AG09319 (cell line): ENCODE measurements at places on chromosomes 12 and 14.

GRCh38 chr14:88324930-88325329, 1.9 kb upstream of the KCNK10 start:
- DNase-seq: no peak

DNA sequence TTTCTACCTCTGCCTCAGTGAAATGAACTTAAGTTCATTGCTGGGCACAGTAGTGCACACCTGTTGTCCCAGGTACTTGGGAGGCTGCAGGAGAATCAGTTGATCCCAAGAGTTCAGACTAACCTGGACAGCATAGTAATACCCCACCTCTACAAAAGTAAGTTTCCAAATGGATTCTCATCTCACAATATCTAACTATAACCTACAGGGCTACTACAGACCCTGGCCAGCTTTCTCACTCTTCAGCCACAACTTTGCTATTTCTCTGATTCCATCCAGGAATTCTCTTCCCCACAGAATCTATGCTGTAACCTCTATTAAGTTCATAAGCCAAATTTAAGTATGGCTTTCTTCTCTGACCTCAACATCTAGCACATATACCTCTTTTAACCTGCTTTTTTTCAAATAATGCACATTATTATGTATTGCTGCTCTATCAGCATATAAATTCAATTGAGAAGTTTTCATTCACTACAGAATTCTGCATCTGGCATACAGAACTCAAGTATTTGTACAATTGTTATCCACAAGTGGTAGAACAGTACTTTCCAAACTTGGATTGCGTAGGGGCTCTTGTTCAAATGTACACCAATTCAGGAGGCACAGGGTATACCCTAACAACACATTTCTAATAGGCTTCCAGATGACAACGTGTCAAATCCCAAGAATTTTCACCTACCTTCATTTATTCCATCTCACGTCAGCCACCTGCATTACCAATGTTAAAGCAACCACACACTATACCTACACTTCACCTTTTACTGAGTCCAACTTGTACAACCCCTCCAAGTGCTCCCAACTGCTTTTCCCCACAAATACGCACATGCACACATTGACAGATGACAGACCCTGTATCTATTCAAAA, 3.8 kb downstream of the RPS29 start:
- no peak for DNase-seq

GRCh38 chr12:109981311-109981710, 14.9 kb downstream of the GIT2 start:
- DNase-seq: no peak

DNA sequence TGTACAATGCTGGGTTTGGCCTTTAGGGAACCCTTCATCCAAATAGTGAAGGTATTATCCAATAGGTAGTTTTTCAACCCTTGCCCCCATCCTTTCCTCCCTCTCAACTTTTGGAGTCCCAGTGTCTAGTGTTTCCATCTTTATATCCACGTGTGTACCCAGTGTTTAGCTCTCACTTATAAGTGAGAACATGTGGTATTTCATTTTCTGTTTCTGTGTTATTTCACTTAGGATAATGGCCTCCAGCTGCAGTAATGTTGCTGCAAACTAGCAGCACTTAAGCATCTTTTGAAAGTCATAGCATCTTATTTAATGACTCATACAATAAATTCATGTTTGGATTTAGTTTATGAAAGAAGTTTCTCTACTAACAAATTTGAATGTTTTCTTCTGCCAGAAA, 442.5 kb downstream of the NELL2 start:
- no peak for DNase-seq

GRCh38 chr14:84891404-84891803, 638.5 kb upstream of the FLRT2 start:
- DNase-seq: no peak

DNA sequence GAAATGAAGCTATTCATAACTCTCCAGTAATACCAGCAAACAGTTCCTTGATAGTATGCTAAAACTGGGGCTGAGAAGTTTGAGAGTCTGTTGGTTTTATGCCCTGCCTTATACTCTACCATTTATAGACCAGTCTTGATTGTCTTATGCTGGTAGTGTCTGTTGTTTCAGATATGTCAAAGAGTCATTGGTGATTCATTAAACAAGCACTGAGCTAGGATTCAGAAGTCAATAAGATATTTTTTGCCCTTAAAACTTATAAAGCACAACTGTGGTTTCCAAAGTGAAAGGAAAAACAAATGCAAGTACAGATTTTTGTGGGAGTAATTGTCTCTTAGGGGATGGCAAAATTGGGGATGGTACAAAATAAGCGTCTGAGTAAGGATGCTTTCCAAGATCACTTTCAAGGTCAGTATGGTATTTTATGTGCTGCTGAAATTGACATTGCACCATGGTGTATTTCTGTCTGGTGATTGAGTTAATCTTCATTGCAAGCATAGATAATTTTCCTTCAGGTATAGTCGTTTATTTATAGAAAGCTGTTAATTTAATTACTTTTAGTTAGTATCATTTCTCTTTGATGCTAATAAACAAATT, 289.5 kb upstream of the E2F7 start:
- DNase-seq: no peak

GRCh38 chr12:29762637-29763300, 21.0 kb downstream of the TMTC1 start:
- DNase-seq: no peak

- DNase-seq: no peak
Observed at GRCh38 chr14:61388173-61388975, 67.0 kb downstream of the PRKCH start.

- DNase-seq: no peak
Observed at GRCh38 chr14:31988244-31988643, 88.9 kb upstream of the ARHGAP5 start.

DNA sequence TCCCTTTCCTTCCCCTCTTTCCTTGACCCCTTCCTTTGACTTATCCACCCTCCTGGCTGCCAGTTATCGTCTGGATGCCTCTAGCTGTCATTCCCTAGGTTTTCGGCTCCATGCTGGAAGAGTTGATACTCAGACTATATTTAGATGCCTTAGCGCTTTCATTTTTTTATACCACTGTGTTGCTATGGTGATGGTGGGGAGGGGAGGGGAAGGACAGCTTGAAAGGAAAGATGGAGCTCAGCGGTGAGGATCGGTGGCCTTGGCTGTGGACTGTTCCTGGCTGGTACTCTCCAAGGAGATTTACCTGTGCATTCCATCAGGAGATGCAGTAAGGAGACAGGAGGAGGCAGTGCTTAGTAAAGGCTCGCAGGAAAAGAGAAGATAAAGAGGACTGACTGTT, 108.7 kb downstream of the SLC8A3 start:
- DNase-seq: no peak

DNA sequence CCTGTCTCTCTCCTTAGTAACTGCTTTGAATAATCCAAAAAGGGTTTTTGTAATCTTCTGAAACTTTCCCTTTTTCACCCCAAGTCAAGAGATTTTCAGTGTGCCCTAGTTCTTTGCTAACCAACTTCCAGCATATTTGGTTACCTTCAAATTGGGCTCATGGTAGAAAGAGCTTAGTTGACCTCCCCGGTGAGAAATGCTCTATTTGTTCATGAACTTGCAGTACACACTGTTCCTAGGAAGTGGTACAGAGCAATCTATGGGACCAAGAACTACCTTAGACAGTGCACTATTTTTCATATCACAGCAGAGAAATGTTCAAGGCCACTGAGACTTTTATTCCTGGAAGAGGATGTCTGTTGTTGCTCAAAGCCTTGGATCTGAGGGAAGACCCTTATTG, 1.7 kb downstream of the USP5 start:
- DNase-seq: no peak

DNA sequence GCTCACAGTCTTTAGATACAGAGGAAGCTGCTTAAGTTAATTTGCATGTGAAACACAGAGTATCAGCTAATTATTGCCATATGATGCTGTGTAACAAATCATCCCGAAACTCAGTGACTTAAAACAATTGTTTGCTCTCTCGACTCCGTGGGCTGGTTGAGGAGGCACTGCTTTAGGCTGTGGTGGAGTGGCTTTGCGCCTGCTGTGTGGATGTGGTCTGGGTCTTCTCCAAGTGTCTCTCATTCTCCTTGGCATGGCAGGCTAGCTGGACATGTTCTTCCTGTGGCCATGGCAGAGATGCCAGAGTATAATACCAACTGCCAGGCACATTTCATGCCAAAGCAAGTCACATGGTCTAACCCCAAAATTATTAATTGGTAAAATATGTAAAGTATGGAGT, 40.9 kb downstream of the PELI2 start:
- DNase-seq: no peak

DNA sequence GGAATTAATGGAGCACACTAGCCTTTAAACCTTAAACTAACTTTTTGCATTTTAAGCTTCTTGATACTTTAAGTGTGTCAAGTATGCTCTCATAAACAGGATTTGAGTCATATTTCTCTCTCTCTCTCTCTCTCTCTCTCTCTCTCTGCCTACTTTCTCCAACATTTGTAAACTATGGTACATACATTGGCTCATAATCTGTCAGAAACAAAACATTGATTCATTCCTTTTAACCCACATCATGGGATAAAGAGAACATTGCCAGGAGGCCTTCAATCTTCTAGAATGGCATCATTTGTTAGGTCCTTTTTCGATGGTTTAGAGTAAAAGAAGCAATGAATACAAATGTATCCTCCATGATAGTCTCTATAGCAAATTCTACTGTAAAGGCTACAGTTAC, 81.6 kb upstream of the RERGL start:
- no peak for DNase-seq

DNA sequence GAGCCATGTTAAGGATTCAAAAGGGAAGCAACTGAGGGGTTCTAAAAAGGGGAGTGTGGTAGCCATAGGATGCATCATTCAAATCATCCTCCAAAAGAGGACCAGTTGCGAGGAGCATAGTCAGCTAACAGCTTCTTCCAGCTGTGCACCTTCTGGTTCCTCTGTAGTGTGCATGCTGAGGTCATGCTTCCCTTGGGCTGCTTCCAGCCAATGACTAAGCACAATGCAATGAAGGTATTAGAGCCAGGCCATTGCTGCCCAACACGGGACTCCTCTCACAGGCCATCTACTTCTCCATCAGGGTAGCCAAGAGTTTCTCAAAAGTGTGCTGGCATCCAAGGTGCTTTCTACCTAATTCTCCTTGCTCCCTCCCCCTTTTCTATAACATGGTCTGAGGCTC, 69.2 kb upstream of the ARID2 start:
- no peak for DNase-seq

GRCh38 chr14:101961011-101961721, 3.2 kb upstream of the DYNC1H1 start:
- peak; percentile 49 for DNase-seq

- DNase-seq: no peak
Observed at GRCh38 chr12:19614601-19615383, 175.5 kb downstream of the AEBP2 start.

GRCh38 chr12:62899568-62900390, 35.2 kb downstream of the PPM1H start:
- DNase-seq: no peak

GRCh38 chr14:67641902-67642749, 22.4 kb downstream of the ARG2 start:
- no peak for DNase-seq

DNA sequence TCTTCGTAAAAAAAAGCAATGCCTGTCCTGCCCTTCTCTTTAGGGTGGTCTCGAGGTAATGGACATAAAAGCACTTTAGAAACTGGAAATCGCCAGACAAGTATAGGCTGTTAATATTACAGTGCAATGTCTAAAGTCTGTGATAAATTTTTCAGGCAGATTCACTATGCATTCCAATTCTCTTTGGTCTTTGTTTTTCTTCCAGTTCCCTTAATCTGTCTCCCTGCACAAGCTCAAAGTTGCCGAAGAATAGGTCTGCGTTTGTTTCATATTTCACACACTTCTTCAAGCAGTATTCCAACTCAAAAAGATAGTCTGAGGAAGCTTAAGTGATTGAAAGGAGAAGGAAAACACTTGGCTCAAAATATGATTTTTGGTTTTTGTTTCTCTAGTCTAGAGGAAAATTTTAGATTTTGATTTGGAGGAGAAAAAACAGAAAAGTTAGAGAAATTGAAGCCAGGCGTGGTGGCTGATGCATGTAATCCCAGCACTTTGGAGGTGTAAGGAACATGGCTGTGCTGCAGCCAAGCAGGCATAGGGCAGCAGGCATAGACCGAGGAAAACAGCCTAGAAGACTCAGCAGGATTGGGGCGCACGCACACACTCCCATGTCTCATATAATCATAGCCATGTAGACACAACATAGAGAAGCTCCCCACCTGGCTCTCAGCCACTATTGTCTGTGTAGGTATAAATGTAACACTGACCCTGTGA, 96.2 kb upstream of the TMPO start:
- no peak for DNase-seq

GRCh38 chr14:102209224-102209966, 69.7 kb downstream of the WDR20 start:
- DNase-seq: no peak

- DNase-seq: no peak
Observed at GRCh38 chr12:111757361-111758119, 9.2 kb upstream of the ALDH2 start.

- DNase-seq: no peak
Observed at GRCh38 chr12:130620756-130621155, 95.3 kb downstream of the RIMBP2 start.

DNA sequence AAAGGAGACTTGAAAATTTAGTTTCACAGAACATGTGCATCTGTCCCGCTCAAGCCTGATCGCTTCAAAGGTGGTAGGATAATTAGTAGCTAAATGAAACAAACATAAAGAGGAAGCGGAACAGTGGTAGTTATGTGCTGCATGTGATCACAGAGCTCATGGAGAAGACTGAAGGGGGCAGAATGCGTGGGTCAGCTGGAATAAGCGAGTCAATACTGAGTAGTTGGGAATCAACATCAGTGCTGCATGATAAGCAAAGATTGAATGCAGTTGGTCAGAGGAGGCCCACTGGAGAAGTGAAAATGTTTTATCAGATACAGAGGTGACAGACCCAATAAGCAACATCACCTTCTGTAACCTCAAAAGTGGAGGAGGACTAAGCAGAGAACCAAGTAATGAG, 95.1 kb upstream of the RFX4 start:
- DNase-seq: no peak

DNA sequence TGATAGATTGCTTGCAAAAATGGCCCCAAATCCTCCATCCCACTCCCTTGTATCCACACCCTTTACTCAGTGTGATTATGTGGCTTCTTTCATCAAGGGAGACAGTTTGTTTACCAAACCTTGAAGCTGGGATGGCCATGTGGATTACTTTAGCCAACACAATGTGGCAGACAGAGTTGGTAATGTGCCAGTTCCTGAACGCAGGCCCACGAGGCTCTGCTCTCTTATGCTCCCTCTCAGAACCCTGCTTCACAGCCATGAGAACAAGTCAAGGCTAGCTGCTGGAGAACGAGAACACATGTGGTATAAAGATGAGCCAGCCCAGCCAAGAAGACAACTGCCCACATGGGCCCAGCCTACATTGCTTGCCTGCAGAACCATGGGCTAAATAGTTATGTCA, 162.3 kb downstream of the NDUFA12 start:
- DNase-seq: no peak

- DNase-seq: no peak
Observed at GRCh38 chr12:103623716-103624115, 36.6 kb downstream of the STAB2 start.
